Renal cortical epithelial cell (primary cell): ENCODE measurements at places on chromosomes 13 and 19.

DNA sequence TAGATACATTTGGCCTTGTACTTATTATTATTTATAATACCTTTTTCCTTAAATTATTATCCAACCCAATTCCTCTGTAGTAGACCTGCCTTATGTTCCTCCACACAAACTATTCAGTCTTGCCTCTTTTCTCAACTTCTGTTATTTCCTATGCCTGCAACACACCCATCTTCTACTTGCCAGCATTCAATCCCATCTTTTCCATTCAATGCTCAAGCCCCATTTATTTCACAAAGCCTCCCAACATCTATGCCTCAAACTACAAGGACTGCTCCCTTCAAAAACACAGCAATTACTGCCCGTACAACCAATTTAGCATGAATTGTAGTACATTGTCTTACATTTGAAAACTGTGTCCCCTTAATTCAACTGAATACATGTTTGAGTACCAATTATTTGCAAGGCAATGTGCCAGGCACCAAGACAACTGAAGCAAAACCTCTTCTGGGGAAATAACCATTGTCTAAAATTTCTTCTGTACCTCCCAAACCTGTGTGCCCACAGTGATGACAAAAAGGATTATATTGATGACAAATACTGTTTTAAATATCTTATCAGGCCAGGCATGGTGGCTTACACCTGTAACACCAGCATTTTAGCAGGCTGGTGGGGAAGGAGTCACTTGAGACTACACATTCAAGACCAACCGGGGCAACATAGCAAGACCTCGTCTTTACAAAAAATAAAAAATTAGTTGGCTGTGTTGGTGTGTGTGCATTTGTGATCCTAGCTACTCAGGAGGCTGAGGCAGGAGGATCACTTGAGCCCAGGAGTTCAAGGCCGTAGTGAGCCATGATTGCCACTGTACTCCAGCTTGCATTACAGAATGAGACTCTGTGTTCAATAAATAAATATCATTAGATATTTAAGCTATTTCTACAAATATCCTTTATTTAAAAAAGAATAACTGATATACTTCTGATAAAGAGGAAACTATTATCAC, 35.1 kb downstream of the ELF1 start:
- no peak for DNase-seq

- no peak for DNase-seq
These were observed 101.0 kb upstream of the SPRY2 start for GRCh38 chr13:80441968-80442367.

DNA sequence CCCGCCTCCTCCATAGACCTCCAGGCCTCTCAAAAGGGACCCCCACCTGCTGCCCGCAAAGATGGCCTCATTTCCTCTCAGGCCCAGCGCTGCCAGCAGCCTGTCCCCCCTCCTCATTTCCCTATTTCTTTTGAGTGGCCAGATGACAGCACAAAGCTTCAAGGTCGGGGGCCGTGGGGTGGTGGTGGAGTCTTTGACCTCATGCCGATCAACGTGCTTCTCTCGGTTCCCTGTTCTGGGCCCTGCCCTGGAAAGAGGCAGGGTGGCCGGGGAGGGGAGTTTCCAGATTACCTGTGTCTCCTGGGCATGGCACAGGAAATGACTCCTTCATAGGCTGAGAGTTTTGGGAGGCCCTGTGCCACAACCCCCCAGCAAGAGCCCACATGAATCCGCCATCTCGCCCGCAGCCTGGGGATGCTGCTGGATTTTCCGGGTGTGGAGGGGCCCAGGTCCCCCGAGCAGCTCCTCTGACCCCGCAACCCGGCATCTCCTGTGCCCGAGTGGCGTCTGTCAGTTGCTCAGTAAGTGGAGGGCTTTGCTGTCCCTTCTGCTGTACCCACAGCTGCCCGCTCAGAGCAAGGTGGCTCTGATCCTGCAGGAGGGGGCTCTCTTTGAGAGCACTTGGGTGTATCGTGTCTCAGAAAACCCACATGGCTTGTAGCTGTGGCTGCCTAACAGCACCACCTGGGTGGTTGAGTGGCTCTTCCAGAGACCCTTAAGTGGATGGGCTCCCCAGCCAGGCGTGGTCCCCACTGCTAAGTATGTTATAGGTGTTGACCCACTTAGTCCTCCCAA, 139.4 kb downstream of the SIPA1L3 start:
- no peak for DNase-seq

GRCh38 chr13:99691552-99691951, 190.3 kb downstream of the TM9SF2 start:
- no peak for DNase-seq

DNA sequence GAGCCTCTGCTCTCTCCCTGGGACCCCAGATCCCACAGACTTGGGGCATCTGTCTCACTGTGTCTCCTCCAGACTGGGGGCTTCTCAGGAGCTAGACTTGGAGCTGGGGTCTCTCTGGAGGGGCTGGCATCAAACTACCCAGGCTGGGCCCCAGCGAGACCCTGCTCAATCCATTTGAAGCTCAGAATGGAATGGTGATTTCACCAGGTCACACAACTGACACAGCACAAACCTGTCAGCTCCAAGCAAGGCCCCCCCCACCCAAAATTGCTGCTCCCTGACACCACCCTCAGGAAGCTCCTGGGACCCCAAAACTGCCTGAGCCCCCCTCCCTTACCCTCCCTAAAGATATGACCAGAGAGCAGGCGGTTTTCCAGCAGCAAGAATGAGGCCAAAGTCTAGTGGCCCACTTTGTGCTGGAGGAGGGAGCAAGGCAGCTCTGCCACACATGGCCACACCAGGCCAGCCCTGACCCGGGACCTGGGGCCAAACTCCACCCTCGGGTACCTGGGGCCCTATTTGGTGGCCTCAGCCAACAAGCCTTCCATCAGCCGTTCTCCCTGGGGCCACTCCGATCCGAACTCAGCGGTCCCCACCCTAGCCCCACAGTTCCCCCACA, 2.4 kb downstream of the NR2F6 start:
- DNase-seq: no peak
